Testis (tissue), 5 donors: ENCODE measurements at places on chromosomes 5 and 9. TPM values are rescaled to one million over a fixed set of nuclear protein-coding genes. Genes with fewer than 3 reads are reported as not detected.

SYNPO gene
- total RNA-seq = 53.2 TPM

GRCh38 chr5:354581-355378 is 33.3 kb downstream of the AHRR start:
- no peaks in the 10 kb centered on the region for H3K27me3 ChIP-seq
- no peaks in the 10 kb centered on the region for H3K4me1 ChIP-seq

- H3K4me3 ChIP-seq = no peak overlapping the region
- no peak overlapping the region for H3K27ac ChIP-seq
- no peaks in the 10 kb centered on the region for H3K4me1 ChIP-seq
- H3K36me3 ChIP-seq = no peaks in the 10 kb centered on the region
- no peaks in the 10 kb centered on the region for H3K27me3 ChIP-seq
Measured at GRCh38 chr9:92962303-92962649, 15.0 kb downstream of the FGD3 start.

OR13J1 gene
- not detected for total RNA-seq

DNA sequence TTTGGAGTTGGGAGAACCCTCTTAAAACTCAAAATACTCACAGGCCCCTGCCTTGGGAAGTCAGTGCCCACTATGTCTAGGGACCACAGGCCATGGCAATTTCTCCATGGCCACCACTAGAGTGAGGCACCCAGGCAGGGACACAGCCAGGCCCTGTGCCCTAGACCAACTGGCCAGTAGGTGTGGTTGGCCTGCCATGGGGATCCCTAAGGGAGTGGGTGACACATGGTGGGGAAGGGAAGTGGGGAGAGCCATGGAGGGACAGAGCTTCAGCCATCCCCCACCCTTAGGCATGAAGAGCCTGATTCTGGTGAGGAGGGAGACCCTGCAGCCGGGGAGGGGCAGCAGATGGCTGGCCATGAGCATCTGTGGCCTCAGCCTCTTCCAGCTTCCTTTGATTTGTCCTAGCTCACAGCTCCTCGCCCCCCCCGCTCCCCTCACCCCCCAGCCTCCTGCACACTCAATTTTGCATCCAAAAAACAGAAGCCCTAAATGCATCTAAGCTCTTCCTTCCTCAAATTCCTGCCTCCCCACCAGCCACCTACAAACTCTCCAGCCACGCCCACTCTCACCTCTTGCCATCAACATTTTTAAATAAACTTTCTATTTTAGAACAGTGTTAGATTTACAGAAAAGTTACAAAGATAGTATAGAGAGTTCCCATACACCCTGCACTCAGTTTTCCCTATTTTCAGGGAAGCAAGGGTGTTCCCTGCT is 1.6 kb upstream of the DBN1 start:
- DNase-seq = no peak
- no peaks in the 10 kb centered on the region for H3K36me3 ChIP-seq
- H3K4me3 ChIP-seq = no peak overlapping the region

GRCh38 chr5:81904861-81905260 is 67.0 kb upstream of the ATG10 start:
- H3K36me3 ChIP-seq = no peaks in the 10 kb centered on the region
- H3K4me1 ChIP-seq = peaks cover 3% of the 10 kb centered on the region
- no peak overlapping the region for H3K4me3 ChIP-seq
- no peak for DNase-seq

DNA sequence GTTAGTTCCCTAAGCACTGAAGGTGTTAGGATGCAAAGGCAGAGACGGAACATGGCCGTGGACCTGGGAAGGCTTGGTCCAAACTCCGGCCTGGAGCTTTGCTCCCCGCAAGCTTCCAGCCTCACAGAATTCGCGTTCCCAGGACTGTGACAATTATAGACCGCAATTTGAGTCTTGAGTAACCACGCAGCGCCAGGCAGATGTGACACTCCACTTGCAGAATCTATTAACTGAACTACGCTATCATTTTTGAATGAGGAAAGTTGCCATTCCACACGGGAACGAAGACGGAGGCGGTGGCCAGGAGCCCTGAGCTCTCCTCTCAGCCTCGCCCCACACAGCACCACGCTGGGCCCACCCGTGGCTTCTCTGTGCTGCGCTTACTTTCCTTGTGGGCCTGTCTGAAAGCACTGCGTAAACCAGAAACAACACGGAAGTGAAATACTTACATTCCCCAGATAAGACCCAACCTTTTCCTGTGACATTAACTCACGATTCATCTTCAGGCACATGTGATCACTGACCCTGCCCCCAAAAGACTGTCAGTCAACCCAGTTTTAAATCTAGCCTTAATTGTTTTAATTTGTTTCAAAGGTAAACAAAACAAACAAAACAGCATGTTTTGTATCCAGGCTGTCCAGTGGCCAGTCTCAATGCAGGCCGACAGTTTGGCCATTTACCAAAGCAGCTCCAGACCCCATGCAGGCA is 16.1 kb upstream of the COL5A1 start:
- no peak overlapping the region for H3K27ac ChIP-seq
- H3K4me3 ChIP-seq = no peak overlapping the region
- no peak for DNase-seq

NR4A3 gene
- 3.0 TPM for total RNA-seq

GRCh38 chr5:35374584-35374983 is 144.3 kb upstream of the PRLR start:
- H3K36me3 ChIP-seq = no peaks in the 10 kb centered on the region
- H3K4me1 ChIP-seq = no peaks in the 10 kb centered on the region
- no peaks in the 10 kb centered on the region for H3K27me3 ChIP-seq
- no peak for DNase-seq
- no peak overlapping the region for H3K4me3 ChIP-seq
